ELF-1 (cell line): ENCODE measurements at places on chromosomes 1 and 21.
A peak's percentile ranks its signal among the peaks of the same experiment; 100 is the strongest.

DNA sequence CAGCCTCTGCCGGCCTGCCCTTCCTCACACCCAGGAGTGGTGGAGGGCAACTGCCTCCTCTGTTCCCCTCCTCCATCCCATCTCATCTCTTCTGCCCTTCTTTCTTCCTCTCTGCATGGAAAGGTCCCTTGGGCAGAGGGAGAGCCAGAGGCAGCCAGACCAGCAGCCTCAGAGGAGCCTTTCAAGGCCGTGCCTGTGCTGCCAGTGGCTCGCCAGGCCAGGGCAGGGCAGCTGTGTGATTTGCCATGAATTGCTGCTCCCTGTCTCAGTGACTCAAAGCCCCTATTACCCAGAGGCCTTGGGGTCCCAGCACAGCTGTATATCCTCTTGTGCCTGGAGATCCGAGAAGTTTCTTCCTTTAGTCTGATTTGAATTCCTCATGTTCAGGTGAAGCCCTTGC is 21.9 kb downstream of the TMCC2 start:
- no peak for DNase-seq

GRCh38 chr1:9648171-9648570 is 3.4 kb upstream of the PIK3CD start:
- no peak for DNase-seq

GRCh38 chr1:33349081-33349759 is 28.3 kb upstream of the A3GALT2 start:
- no peak for DNase-seq

DNA sequence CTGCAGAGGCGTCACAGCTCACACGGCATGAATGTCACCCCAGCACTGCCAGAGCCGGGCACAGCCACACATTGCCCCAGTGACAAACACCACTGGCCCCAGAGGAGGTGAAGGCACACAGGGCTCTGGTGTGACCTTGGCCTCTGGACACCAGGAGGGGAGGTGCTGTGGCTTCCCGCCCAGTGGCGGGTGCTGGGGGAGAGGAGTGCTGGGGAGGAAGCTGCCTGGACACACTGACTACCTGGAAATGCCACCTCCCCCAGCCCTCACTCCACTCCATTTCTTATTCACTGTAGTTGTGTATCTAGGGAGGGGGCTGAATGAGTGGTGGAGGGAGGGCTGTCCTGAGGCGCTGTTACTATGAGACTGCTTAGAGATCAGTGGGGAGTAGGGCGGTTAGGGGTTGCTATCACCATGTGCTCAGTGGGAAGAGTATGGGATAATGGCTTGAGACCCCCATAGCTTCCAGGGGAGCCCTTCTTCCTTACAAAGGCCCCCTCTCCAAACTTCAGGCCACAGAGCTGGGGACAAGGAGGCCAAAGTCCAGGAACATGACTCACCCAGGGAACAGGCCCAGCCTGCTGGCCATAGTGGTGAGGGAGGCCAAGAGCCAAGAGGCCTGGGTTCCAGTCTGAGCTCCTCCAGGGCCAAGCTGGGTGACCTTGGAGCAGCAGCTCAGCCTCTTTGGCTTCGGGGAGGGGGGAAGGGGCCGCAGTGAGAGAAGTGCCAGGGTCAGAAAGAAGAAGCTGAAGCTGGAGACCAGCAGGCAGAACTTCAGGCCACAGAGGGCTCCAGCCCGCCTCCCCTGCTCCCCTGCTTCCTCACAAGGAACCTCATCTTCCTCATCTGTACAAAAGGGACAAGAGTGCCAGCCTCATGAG is 40.1 kb downstream of the AHDC1 start:
- DNase-seq, result peak; percentile 55

- no peak for DNase-seq
These were observed 7.7 kb downstream of the ARID1A start for GRCh38 chr1:26703478-26703877.

DNA sequence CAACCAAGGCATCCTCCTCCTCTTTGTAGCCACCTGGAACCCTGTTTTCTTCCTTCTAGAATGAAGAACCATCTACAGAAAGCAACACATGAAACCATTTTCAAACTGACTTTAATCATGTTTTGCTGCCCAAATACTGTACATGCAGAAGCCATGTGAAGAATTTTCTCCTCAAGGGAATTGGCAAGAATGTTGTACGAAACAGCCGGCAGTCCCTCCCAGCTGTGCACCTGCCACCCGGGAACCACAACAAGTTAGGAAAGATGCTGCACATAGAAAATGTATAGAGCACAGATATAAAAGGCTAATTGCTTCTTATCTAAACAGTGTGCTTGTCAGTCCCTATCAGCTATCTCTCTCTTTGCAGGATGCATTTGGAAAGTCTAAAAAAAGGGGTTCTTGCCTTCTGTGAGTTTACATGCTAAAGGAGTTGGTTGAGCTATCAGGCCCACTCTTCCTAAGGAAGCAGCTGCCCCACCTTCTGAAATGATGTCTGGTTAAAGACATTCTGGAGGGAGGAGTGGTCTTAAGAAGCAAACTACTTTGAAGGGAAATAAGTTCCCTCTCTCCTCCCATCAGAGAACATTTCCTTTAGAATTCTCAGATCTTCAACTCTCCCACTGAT is 44.8 kb downstream of the RIMS3 start:
- no peak for DNase-seq

- no peak for DNase-seq
These were observed 44.0 kb downstream of the RNF187 start for GRCh38 chr1:228530951-228531731.

- DNase-seq, result peak; percentile 78
These were observed 16.2 kb downstream of the PLEKHO1 start for GRCh38 chr1:150165622-150166612.

DNA sequence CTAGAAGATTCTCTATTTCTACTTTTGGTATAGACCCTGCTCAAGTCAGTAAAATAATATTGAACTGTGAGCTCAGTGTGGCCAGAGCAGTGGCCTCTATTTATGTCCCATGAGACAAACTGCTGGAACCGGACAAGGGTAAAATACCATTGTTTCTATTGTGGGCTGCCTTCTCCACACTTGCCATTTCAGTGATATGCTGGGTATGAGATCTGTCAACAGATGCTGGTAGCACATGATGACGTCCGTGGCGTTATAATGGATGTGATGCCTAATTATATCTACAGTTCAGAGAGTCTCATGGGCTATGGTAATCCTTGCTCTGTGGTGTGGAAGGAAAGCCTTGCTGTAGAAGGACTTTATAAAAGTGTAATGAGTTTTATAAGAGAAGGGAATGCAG is 2.4 kb downstream of the ACTN2 start:
- DNase-seq, result no peak

DNA sequence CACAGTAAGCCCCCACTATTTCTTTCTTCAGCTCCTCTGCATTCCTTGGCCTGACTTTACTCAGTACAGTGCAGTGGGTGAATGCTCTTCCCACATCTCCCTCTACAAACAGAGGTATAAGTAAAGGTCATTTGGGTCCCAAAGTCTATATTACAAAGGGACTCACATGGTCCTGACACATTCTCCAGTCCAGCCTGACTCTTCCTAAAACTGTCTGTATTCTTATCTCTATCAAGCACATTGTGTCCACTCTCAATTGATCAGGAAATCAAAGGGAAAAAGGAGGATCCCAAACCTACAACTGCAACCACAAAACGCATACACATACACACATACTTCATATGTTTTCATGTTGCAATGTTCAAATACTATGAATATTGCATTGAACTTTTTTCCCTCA is 49.4 kb downstream of the FRRS1 start:
- DNase-seq, result no peak

GRCh38 chr1:234322979-234323378 is 50.3 kb upstream of the COA6 start:
- DNase-seq, result peak; percentile 85

GRCh38 chr1:17119076-17119772 is at the start of gene PADI2:
TSS of gene PADI2 (minus strand) at chr1:17119451. CDS start at chr1:17119371, 80 bp downstream.
- peak; percentile 63 for DNase-seq

DNA sequence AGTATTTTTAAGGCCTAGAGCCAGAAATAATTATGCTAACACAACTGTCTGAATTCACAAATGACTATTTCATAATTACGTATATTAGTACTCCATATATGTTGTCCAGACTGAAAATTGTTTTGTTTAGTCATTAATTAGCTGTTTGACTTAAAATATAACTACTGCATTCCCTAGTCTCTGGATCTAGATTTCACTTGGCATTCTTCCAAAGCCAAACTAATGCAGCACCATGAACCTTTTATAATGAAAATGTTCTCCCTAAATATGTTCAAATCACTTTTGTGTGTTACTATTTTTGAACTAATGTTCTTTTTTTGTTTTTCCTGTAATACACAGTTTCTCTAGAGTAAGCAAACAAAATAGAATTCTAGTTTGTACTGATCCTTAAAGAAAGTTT is 46.1 kb downstream of the CAMTA1 start:
- no peak for DNase-seq

DNA sequence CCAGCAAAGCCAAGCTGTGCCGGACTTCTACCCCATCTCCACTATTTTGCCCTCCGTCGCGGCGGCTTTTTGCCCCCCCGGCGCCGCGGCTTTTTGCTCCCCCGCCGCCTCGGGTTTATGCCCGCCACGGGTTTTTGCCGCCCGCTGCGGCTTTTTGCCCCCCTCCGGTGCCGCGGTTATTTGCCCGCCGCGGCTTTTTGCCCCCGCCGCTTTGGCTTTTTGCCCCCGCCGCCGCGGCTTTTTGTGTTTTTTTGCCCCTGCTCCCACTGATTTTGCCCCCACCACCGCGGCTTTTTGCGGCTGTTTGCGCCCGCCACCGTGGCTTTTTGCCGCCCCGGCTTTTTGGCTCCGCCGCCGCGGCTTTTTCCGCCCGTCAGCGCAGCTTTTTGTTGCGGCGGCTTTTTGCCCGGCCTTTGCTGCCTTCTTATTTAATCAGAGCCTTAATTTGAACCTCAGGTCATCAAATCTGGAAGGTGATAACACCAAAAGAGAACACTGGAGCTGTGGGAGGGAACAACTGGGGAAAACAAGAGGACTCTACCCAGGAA is 106.0 kb downstream of the TPTE start:
- DNase-seq, result peak; percentile 5

- DNase-seq, result no peak
These were observed 13.8 kb upstream of the CR1L start for GRCh38 chr1:207631137-207631536.

DNA sequence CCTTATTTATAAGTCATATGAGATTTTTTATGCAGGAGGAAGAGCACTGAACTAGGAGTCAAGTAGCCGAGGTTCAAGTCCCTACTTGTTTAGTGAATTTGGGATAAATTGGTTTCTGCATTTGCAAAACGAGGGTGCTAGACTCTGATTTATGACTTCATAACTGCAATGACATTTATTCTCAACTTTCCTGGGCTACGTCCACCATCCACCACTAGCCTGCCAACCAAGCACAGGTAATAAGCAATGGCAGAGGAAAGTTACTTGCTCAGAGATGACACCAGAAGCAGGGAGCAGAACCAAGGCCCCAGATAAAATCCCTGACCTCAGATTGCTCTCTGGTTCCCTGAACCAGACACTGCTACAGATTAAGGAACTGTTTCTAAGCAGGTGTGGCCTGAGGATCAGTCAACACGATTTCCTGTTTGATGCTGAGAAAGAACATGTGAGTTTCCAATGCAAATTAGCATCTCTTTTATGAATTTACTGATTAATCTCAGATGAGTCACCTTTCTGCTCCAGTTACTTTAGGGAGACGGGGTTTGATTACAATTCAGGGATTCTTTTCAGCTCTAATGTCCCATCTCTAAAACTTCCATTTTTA is 52.7 kb downstream of the PLPP3 start:
- DNase-seq, result no peak

- DNase-seq, result no peak
These were observed 2.4 kb upstream of the TARS2 start for GRCh38 chr1:150484861-150485260.

DNA sequence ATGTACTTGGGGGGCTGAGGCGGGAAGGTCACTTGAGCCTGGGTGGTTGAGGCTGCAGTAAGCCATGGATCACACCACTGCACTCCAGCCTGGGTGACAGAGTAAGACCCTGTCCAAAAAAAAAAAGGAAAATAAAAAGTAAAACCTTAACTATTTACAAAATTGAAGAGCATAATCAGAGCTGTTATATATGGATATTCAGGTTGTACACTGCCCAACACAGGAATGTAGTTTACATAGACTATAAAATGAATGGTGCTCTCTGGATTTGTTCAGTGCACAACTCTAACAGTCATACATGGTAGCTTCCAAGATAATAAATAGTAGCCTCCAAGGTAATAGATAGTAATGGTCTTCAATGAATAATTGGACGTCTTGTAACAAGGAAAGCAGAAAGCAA is 22.6 kb upstream of the SRSF10 start:
- DNase-seq, result no peak

DNA sequence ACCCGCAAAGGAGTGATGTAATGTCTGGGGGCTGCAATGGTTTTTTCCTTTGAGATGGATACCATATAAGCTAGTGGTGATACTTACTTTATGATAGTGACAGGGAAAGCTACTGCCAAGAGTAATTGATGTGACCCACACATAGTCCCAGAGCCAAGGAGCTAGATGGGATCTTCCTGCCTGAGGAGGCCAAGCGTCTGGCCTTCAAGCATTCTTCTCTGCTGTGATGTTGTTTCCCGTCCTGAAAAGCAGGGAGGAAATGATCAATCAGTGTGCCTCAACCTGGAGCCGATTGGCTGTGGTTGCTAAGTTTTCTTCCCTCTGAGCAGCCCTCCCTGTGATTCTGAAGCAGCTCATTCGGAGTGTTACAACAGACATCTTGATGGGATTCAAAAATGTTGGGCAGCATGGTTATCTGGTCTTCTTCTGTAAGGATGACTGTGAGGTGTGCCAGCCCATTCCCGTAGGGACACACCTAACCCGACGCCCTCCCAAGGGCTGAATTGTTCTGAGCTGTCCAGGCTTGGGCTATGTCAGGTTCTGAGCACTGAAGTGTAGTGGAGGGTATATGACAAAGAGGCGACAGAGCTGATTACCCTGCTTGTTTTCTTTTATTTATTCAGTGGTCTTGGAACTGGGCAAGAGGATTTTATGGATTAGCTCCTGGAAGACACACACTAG is 56.7 kb downstream of the UCK2 start:
- peak; percentile 39 for DNase-seq

DNA sequence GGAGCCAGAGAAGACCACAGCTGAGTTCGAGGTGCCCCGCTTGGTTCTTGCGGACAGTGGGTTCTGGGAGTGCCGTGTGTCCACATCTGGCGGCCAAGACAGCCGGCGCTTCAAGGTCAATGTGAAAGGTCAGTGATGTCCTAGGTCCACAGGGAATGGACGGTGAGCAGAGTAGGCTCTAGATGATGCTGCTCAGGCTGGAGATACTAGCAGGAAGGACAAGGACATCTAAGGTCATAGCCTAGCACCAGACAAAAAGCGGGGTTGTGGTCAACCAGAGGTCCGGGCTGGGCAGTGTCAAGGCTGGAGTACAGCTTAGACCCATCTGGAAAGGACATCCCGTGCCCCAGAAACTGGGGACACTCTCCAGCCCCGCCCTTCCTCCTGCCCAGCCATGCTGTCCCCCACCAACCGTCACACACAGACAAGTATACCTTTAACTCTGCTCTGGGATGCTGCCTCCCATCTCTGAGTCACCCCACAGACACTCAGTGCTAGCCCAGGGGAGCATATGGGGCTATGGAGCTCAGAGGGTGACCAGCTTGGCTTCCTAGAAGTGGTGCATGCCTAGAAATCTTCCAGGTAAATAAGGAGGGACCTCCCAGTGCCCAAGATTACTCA is 8.7 kb downstream of the TIE1 start:
- no peak for DNase-seq
